ENCODE measurements at places on chromosomes 7 and 10. TPM values are rescaled to one million over a fixed set of nuclear protein-coding genes. Genes with fewer than 3 reads are reported as not detected.

The CLEC5A gene
- total RNA-seq = not detected

The AGAP6 gene
- total RNA-seq = 2.6 TPM

The SPDYE2 gene
- not detected for total RNA-seq

The RADIL gene
- total RNA-seq = 0.33 TPM

The AKR1D1 gene
- not detected for total RNA-seq

The MEIG1 gene
- total RNA-seq = 0.26 TPM

The SEMA3C gene
- total RNA-seq = 203 TPM

The LBX1 gene
- total RNA-seq = under 0.01 TPM

The LIPF gene
- total RNA-seq = not detected

The NAMPT gene
- total RNA-seq = 175 TPM

The ITGA8 gene
- total RNA-seq = 1.3 TPM

The FFAR4 gene
- total RNA-seq = not detected

The LIPN gene
- total RNA-seq = not detected

The PMS2 gene
- total RNA-seq = 28.1 TPM

The VWA2 gene
- total RNA-seq = under 0.01 TPM

The TRIP6 gene
- 96.1 TPM for total RNA-seq

The ACTL6B gene
- total RNA-seq = not detected

The STAMBPL1 gene
- 41.3 TPM for total RNA-seq

The PKD2L1 gene
- total RNA-seq = not detected

The EMX2 gene
- total RNA-seq = not detected

The BTBD16 gene
- total RNA-seq = not detected

Measured in fibroblast of lung (primary cell).